ENCODE measurements at places on chromosomes 4 and X.
A peak's percentile ranks its signal among the peaks of the same experiment; 100 is the strongest.

DNA sequence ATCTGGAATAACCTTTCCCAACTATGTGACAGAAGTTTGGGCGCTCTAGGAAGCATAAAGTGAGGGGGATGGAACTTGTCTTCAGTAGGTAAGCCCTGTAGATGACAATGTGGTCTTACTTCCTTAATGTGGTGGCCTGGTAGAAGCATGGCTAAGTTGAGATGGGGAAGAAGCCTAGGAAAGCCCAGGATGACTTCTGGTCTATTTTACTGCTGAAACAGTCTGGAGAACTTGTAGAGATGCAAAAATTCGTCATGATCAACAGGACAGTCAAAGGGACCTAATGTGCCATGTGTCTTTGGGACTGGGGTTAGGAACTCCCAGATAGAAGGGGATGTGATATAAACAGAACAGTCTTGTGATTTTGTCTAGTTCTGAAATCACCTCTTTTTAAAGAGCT lies 40.8 kb downstream of the CCNG2 start:
- DNase-seq = no peak

GRCh38 chr4:155478336-155478835 lies 101.6 kb upstream of the MAP9 start:
- DNase-seq = peak; percentile 34

- no peak for DNase-seq
These were observed 154.5 kb downstream of the GPM6A start for GRCh38 chr4:175657571-175657970.

- no peak for DNase-seq
These were observed 677.3 kb downstream of the FSTL5 start for GRCh38 chr4:161486461-161486860.

DNA sequence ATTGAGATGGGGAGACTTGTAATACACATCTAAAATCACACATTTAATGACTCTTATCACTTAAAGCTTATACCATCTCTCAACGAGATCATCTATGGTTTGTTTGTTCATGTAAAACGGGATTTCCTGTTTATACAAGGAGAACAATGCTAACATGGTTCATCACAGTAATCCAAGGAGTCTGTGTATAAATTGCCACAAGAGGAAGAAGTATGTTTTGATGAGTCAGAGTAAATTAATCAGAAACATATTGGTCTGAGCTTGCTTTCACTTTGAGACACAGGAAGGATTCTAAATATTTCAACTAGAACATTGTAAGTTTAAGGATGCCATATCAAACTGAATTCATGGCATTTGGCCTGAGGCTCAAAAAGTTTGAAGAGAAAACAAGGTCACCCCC lies 594.1 kb downstream of the GLUD2 start:
- DNase-seq = peak; percentile 71

DNA sequence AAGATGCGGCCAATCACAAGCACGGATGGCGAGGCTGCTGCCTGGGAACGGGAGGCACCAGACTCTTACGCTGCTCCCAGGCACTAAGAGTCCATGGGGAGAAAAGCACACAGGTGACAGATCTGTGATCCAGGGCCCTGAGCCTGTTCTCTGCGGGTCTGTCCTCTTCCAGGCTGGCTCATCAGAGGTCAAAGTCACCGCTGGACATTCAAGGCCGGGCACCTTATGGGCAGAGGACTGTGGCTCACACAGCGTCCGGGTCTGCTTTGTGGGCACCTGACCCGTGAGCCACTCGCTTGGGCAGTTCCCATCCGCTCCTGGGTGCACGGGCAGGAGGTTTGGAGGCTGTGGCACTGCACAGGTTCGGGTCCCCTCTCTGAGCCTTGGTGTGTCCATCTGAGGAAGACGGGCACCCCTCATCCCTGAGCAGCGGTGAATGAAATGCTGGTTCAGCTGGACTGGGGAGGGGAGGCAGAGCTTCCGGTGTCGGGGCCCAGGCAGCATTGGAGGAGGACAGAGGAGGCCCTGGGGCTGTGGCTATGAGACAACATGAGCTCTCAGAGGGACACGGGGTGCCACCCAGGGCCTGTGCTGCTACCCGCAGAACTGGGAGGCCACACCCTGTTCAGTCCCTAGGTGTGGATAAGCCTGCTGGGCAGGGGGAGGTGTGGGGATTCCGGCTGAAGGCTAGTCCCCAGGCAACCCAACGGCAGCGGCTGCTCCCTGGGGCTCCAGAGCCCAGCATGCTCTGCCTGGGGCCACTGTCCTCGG lies 61.2 kb upstream of the AFAP1 start:
- no peak for DNase-seq

DNA sequence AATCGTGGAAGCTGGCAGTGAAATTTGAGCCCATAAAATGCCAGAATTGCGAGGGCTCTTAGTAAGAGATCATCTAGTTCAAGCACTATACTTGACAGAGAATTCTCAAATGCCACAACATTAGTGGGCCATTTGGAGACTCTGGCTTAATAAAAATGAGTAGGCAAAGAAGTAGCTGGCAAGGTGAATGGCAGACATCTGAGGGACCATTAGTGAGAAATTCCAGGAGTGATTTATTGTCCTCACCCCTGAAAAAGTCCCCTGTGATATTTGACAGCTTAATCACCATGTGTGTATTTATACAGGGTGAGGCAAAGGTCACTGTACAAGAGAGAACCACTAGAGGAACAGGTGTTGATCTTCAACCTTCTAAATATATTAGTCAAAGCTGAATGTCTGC lies 207.5 kb downstream of the CHRDL1 start:
- DNase-seq = no peak

- DNase-seq = no peak
These were observed 181.3 kb upstream of the TEX13D start for GRCh38 chrX:124151195-124151594.

GRCh38 chr4:76736414-76736813 lies 161.5 kb downstream of the SOWAHB start:
- DNase-seq = peak; percentile 57

DNA sequence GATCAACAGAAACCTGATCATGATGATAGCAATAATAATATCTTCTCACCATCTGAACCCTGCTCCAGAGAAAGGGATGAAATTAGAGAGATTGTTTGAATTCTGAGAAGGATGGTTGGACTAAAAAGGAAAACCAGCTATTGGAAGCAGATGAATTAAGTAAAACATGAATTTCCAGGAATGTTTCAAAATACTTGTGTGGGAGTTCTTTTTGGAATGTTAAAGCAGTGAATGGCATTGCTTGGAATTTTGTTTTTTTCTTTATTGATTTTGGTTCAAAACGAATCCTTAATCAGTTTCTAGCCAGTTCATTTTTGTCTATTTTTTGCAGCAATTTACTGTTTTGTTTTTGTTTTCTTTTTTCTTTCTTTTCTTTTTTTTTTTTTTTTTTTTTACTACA lies 150.3 kb downstream of the NHS start:
- DNase-seq = peak; percentile 29

DNA sequence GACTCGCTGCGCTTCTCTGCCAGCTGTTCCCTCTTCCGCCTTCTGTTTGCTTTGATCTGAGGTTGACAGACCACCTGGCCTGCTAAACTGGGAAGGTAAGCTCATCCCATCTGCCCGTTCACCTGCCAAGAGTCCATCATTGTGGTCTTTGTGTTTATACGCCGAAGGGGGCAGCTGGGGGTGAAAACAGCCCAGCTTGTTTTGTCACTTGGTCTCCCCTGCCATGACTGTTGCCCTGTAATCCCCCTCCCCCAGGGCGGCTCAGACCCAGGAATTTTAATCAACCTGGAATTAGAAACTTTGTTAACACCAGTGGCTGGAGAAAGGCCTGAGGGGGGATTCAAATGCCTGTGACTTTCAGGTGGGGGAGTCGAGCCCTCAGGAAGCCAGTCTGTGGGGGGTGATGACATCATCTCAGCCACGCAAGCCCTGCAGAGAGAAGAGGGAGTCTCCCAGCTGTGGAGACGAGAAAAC lies 333.3 kb downstream of the BCOR start:
- DNase-seq = peak; percentile 20

GRCh38 chr4:41029098-41029497 lies 185.2 kb downstream of the APBB2 start:
- DNase-seq = no peak

DNA sequence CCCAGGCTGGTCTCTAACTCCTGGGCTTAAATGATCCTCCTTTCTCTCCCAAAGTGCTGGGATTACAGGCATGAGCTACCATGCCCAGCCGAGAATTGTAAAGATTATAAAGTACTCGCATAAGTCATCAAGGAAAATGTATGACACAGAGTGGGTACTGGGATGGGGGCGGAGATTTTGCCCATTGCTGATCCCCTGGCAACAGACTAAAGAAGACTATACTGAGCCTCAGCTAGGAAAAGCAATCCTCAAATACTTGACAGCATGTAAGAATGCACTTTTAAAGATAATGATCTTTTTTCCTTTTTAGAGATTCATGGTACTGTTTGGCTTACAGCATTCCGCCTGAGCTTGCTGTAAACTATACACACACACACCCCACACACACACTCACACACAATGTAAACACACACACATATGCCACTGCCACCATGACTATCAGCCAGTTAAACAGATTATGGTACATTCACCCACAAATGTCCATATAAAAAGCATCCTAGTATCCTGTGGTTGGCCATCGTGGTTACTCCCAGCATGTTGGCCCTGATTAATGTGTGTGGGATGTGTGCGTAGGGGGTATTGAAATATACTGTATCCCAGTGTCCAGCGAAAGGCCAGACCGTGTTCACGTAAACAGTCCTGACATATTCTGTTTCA lies 113.0 kb downstream of the AMELX start:
- peak; percentile 65 for DNase-seq

DNA sequence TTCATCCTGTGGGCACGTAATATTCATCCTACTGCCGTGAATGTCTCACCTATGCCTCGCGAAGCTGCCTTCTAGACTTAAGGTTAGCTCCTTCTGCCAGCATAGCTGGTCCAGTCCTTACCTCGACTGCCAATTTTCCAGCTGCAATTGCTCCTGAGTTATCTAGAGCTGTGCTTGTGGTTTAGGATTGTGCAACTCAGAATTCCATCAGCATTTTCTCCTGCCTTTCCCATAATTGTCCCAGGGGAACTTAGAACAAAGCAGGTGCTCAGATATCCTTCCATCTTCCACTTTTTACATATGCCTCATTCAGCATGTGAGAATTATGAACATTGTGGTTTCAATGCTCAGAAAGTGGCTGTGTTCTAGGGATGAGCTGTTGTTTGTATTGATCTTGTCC lies 131.4 kb upstream of the ADGRL3 start:
- DNase-seq = peak; percentile 62

- no peak for DNase-seq
These were observed 169.2 kb downstream of the AFAP1 start for GRCh38 chr4:7770224-7771050.

DNA sequence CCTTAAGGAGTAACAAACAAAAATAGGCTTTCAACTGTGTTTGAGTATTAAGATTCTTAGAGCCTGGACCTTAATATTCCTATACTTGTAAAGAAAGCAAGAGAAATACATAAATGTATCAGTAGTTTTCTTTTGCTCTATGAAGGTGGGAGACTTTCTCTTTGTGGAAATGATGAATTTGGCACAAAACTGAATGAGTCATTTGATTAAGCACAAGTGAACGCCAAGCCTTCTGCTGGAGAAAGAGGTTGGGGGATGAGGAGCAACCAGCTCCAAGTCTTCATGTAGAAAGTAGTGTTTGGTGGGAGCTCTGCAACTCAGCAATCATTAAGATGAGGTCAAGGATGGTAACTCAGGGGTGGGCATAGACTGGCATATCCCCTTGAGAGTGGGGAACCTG lies 49.6 kb downstream of the MEPE start:
- peak; percentile 78 for DNase-seq

DNA sequence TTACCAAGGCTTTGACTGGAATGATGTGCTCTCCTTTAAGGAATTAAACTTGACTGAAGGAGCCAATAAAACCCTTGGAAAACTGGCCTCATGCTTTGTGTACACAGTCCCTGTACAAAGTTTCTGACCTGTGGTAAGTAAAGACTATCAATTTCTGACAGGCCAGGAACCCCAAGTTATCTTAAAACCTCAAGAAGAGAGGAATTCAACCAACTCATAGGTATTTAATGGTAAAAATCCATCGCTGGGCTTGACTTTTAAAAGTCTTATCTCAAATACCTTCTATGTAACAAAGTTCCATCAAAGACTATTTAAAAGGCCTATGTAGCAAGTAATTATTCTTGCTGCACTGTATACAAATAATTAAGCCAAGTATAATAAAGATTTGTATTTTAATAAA lies 103.7 kb upstream of the TENT5D start:
- no peak for DNase-seq

DNA sequence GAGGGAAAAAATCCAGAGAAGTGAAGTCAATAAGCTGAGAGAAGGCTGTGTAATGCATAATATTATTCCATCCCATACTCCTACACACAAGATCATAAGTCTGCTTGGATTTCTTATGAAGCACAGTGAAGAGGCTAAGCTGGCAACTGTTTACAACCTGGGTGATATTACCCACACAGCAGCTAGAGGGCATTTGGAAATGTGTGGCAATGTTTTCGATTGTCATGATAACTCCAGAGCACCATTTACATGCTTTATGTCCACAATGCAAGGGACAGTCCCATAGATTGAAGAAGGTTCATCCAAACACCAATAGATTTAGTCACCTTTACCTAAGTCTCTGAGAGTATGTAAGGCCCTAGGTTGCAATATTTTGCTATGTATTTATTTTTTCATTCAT lies 412.2 kb downstream of the PPP3CA start:
- no peak for DNase-seq

DNA sequence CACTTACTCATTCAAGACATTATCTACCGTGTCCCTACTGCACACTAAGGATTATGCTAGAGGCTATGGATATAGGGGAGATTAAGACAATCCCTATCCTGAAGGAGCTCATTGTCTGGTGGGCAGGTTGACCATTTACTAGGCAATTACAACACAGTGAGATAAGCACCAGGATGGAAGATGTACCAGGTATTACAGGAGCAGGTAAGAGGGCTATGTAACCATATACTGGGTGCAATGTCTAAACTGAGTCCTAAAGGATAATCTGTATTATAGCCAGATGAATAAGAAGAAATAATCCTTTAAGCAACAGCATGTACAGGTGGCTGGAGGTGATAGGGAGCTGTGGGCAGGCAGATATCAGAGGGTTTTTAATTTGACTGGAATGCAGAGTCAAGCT lies 113.3 kb upstream of the TBC1D9 start:
- no peak for DNase-seq

DNA sequence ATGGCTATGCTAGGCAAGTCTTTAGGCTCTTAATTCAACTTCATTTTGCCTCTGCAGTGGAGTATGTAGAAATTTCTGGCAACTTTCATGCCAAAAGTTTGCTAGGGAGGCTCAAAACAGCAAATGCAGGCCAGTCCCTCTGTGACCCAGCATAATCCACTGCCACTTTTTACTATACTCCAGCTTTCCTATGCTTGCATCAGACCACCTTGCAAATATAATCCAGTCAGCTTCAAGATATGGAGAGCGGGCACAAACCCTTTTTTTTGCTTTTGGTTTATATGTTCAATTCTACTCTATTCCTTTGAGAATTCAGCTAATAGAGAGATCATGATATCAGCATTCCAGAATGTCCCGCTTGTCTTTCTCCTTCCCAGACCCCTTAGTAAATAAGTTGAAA lies 192.0 kb upstream of the PABPC4L start:
- DNase-seq = no peak

GRCh38 chrX:11050013-11050412 lies 61.1 kb upstream of the HCCS start:
- DNase-seq = no peak

GRCh38 chrX:105865709-105866108 lies 43.4 kb downstream of the NRK start:
- DNase-seq = no peak
